SJCRH30 (cell line): ENCODE measurements at places on chromosomes 7 and 10. TPM values are rescaled to one million over a fixed set of nuclear protein-coding genes. Genes with fewer than 3 reads are reported as not detected.

GRCh38 chr7:131047651-131048304, 279.9 kb upstream of the MKLN1 start:
- no peak overlapping the region for H3K4me3 ChIP-seq
- no peaks in the 10 kb centered on the region for H3K27me3 ChIP-seq
- peaks cover 3% of the 10 kb centered on the region; the same call in 1 of the 2 replicates for H3K36me3 ChIP-seq
- no peak overlapping the region for H3K27ac ChIP-seq

DNA sequence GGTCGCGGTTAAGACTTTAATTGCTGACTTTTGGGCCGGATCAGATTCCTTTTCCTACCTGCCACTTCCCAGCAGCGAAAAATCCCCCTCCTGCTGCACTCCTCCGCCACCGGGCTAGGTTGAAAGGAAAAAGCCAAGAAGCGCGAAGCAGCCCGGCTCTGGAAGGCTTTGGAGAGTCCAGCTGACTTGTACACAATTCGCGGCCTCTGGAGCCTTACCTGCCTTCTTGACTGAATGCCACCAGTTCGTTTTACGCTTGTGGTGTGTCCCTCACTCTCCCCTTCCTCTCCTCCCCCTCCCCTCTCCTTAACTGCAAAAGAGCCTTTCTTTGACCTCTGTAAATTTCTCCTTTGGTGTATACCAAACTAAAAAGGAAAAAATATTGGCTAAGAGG, 2.7 kb upstream of the FEZF1 start:
- no peak overlapping the region for H3K27ac ChIP-seq
- no peaks in the 10 kb centered on the region for H3K36me3 ChIP-seq
- DNase-seq = no peak

The CCL26 gene
- total RNA-seq = not detected in 2 replicates

- peaks cover 17% of the 10 kb centered on the region; the same call in 1 of the 2 replicates for H3K36me3 ChIP-seq
- no peak for DNase-seq
- H3K27ac ChIP-seq = no peak overlapping the region
- no peak overlapping the region for H3K4me3 ChIP-seq
These were observed 57.8 kb downstream of the MICU1 start for GRCh38 chr10:72567889-72568640.

The PON1 gene
- 0.28 and 0.84 TPM in 2 replicates for total RNA-seq

DNA sequence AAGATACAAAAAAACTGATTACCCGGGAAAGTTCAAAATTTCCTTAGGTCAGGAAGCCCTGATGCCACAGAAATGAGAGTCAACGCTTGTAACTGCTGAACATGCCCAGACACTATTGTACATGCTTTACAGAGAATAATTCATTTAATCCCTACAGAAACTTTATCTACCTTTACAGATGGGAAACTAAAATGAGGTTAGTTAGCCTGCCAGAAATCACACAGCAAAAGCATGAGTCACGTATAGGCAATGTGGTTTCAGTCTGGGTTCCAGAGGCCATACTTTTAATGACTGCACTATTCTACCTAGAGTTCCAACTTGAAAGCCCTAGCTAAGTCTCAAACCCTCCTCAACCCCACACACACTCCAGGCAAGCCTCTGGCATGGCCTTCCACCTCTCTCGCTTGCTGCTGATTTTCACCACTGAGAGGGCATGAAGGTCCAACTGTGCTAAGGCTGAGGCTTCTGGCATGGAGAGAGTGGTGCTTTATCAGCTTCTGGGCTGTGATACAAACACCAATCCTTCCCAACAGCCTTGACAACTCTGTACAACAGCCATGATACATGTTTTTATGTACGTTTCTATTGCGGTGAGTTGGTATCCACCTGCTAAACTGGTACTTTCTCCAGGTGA, 1011.2 kb upstream of the GHITM start:
- H3K4me1 ChIP-seq = no peaks in the 10 kb centered on the region
- H3K27ac ChIP-seq = no peak overlapping the region
- H3K36me3 ChIP-seq = no peaks in the 10 kb centered on the region
- H3K27me3 ChIP-seq = no peaks in the 10 kb centered on the region
- H3K4me3 ChIP-seq = no peak overlapping the region

DNA sequence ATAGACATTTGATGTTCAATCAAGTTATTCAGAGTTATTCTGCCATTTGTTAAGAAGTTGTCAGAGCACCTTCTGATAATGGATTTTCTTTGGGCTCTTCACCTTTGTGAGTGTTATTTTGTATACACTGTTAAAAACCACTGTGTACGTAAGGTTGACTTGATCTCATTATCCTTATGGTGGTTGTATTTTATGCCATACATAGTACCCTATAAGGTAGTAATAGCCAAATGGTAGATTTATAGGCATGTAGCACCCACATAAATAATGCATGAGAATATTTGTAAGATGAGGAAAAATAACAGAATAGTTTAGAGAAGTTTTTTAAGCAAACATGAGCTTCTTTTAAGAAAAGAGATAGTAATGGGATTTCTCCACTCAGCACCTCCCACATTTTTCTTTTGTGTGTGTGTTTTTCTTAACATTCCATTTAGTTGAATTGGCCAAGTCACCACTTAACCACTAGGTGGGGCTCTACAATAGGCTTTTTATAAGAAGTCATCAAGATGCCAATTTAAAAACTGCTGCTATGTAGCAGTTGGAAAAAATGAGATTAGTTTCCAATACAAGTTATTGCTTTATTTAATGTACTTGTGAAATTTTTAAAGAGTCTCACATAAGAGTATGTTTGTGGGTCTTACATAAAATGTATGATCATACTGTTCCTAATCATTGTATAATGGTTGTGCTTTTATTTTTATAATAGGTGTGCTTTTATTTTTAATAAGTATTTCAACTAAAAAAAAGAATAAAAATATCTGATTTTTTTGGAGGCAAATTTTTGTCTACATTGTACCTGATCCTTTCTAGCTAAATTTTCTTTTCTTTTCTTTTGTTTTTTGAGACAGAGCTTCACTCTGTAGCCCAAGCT, 41.1 kb upstream of the STMP1 start:
- peaks cover 84% of the 10 kb centered on the region for H3K36me3 ChIP-seq
- H3K27me3 ChIP-seq = no peaks in the 10 kb centered on the region
- no peak overlapping the region for H3K4me3 ChIP-seq
- H3K4me1 ChIP-seq = no peaks in the 10 kb centered on the region; the same call in 1 of the 2 replicates
- peak; percentile 84 for DNase-seq

DNA sequence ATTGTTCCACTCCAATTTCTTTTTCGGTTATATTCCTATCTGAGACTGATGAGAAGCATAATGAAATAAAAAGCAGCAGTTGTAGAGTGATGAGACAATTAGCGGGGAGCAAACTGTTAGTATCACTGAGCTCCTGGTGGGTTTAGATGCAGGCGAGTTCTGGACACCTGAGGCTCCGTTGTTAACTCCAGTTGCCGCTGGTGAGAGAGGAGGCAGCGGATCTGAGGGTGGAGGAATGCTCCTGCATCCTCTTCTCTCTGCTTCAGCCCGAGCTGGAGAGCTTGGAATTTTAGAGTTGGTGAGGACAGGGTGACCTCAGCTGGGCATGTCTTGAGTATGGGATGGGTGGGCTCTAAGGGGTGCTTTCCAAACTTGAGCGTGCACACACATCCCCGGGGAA, 31.4 kb downstream of the LRMDA start:
- no peak overlapping the region for H3K4me3 ChIP-seq
- DNase-seq = no peak
- H3K36me3 ChIP-seq = no peaks in the 10 kb centered on the region
- H3K27ac ChIP-seq = no peak overlapping the region
- H3K4me1 ChIP-seq = no peaks in the 10 kb centered on the region

GRCh38 chr7:51324206-51324898, 7.7 kb upstream of the COBL start:
- DNase-seq = no peak
- no peaks in the 10 kb centered on the region for H3K36me3 ChIP-seq
- H3K27ac ChIP-seq = no peak overlapping the region
- no peak overlapping the region for H3K4me3 ChIP-seq
- H3K4me1 ChIP-seq = no peaks in the 10 kb centered on the region

- peak; percentile 89 for DNase-seq
- peaks cover 62% of the 10 kb centered on the region for H3K4me1 ChIP-seq
- peak overlapping the region; percentile 75 for H3K27ac ChIP-seq
These were observed 305.3 kb upstream of the NFE2L3 start for GRCh38 chr7:25846722-25847121.

DNA sequence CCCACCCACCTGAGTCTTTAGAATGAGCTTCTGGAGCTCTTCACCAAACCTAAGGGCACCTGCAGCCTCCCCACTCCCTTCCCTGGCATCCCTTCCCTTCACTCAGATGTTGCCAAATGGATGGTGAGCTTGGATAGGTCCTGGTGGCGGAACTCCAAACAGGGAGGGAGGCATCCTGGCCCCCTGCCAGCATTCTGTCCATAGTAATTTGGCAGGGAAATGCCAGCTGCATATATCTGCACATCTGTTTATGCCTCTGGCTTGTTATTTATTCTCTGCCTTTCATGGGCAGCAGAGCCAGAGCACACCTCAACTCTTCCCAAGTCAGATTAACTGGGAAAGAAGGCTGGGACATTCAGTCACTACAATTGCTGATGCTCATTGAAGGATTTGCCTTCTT, 18.1 kb downstream of the KAZALD1 start:
- no peak overlapping the region for H3K4me3 ChIP-seq
- H3K4me1 ChIP-seq = peaks cover 4% of the 10 kb centered on the region; the same call in 1 of the 2 replicates
- H3K27me3 ChIP-seq = peaks cover 19% of the 10 kb centered on the region

The PIP gene
- not detected in 2 replicates for total RNA-seq

GRCh38 chr7:56219017-56219416, 102.8 kb upstream of the NUPR2 start:
- H3K4me3 ChIP-seq = no peak overlapping the region
- no peak for DNase-seq
- H3K4me1 ChIP-seq = peaks cover 13% of the 10 kb centered on the region; the same call in 1 of the 2 replicates
- H3K27me3 ChIP-seq = no peaks in the 10 kb centered on the region
- H3K27ac ChIP-seq = peak overlapping the region; percentile 66
- H3K36me3 ChIP-seq = no peaks in the 10 kb centered on the region

- H3K36me3 ChIP-seq = peaks cover 94% of the 10 kb centered on the region
- H3K4me3 ChIP-seq = no peak overlapping the region
- DNase-seq = no peak
- H3K4me1 ChIP-seq = no peaks in the 10 kb centered on the region
- no peaks in the 10 kb centered on the region for H3K27me3 ChIP-seq
These were observed 15.9 kb downstream of the YME1L1 start for GRCh38 chr10:27138277-27138676.
